ELR (cell line): ENCODE measurements at places on chromosomes 12 and 14.

DNA sequence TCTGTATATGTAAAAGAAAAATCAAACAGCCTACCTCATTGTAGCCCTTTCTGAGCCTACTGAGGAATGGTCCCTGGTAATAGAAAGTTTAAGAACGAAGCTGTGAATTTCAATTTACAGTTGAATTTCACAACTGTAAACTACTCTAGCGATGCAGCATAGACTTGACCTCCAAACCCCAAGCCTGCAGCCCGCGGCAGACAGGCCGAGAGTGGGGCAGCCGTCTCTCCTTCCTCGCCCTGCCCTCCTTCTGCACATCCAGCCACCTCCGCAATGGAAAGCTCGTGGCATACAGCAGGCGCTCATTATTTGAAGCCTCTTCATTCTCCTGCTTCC, 15.3 kb downstream of the RNASE2 start:
- DNase-seq: no peak

DNA sequence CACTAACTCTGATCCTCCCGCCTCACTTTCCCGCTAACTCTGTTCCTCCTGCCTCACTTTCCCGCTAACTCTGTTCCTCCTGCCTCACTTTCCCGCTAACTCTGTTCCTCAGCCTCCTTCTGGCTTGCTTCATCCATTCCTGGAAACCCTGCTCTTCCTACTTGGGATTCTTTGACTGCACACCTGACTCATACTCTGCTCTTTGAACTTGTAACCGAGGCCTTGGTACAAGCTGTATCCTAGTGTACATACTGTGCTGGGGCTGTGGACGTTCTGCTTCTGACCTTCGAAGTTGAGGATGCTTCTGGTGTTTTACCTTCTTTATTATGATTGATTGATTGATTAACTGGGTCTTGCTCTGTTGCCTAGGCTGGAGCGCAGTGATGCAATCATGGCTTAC, 63.2 kb upstream of the RD3L start:
- DNase-seq: no peak

GRCh38 chr12:96193725-96194575, at the start of gene ELK3:
Gene ELK3 (plus strand): TSS chr12:96194375.
- peak; percentile 82 for DNase-seq

DNA sequence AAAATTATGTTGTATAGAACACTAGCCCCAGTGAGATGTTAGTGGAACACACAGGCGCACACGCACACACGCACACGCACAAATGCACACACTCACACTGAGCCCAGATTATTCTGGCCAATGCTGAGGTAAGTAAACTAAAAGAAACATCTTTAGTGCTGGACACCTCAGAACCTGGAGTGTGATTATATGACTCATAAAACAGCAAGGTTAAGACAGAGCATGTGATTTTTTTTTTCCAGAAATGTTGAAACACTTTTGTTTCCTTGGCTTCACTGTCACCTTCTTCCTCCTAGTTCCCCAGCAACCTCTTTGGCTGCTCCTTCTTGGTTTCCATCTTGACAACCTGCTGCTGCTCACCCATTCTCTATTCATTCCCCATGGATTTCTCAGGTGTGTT, 141.0 kb upstream of the ALG10B start:
- DNase-seq: peak; percentile 10

DNA sequence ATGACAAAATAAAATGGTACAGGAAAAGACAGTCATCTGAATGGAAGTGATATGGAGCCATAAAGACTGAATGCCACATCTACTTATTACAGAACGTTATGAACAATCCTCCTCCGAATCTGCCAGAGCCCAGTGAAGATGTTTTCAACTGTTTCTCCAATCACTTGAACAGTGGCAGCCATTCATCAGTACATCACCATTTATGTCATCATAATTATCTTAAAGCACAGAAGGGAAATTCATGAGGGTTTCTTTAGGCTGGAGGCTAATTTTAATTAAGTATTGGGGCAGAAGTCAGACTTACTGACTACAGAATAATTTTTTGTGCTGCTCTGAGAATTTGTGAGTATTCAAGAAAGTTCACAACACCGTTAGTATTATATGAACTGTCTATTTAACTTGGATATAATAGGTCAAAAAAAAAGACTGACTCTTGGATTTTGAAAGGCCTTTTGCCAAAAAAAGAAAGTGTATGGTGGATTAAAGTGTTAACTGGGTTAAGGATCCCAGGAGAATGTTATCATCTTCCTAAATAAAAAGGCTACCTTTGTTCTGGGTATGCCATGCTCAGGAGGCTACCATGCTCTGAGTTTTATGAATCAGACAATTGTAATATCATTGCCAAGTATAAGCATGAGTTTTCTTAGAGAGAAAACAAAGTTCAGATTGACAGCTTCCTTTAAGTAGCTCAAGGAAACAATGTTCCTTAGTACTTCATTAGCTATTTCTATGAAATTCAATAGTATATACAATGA, 40.1 kb downstream of the PDZRN4 start:
- no peak for DNase-seq
